ENCODE measurements at places on chromosomes 11 and 22.
A peak's percentile ranks its signal among the peaks of the same experiment; 100 is the strongest.

DNA sequence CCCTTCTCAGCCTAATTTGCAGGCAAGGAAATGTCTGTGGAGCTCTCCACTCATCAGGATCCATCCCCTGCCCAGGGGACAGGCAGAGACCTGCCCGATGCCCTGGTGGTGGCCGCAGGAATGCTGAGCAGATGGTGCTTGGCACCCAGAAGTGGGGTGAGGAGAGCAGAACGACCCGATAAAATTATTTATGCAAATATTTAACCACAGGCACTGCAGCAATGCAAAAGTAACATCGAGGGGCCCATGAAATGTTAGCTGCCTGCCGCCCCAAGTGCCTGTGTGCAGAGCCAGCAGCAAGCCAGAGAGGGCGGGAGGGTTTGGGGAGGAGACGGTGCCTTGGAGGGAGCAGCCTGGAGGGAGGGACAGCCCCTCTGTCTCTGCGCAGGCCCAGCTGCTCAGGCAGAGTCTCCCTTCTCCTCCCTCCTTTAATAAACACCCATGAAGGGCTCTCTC lies 205.5 kb downstream of the CTTN start:
- no peak for DNase-seq

GRCh38 chr22:49364398-49364797 lies 463.3 kb downstream of the BRD1 start:
- no peak for DNase-seq

DNA sequence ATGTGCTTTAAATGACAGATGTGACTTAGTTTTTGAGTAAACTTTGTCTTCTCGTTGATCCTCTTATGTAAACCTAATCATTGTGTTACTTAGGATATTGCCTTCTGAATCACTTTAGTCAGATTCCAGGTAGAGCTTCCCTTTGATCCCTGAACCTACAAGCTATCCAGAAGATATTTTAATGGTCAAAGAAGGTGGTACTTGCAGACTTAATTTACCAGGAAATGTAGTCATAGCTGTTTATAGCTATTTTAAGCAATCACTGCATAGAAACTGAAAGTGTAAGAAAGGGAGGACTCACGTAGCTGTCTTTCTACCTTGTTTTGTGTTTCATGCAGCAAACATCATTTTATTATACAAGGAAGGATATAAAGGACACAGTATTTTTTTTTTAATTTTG lies 189.5 kb downstream of the DDX10 start:
- no peak for DNase-seq

DNA sequence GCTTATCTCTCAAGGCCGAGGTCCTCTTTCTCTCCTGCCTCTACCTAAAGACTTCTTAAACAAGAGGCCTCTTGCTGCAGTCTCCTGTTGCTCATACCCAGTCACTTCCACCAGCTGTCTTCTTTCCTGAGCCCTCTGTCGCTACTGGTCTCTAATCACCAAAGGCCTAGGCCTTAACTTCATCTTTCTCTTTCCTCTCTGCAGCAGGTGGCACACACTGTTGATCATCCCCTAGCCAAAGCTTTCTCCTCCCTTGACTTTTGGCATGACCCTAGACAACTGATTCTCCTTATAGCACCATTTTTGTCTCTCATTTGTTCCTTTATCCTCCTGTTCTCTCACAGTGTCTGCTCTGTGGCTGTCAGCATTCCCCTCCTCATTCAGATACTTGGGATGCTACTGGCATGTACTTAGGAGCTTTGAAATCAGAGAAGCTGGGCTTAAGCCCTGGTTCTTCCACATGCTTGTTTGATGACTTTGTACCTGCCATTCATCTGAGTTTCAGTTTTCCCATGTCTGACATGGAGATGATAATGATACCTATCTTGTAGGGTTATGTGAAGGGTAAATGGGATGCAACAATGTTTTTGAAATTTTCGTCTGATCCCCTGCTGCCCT lies 22.4 kb downstream of the ENDOD1 start:
- no peak for DNase-seq

GRCh38 chr11:100445231-100445735 lies 241.8 kb upstream of the ARHGAP42 start:
- no peak for DNase-seq

DNA sequence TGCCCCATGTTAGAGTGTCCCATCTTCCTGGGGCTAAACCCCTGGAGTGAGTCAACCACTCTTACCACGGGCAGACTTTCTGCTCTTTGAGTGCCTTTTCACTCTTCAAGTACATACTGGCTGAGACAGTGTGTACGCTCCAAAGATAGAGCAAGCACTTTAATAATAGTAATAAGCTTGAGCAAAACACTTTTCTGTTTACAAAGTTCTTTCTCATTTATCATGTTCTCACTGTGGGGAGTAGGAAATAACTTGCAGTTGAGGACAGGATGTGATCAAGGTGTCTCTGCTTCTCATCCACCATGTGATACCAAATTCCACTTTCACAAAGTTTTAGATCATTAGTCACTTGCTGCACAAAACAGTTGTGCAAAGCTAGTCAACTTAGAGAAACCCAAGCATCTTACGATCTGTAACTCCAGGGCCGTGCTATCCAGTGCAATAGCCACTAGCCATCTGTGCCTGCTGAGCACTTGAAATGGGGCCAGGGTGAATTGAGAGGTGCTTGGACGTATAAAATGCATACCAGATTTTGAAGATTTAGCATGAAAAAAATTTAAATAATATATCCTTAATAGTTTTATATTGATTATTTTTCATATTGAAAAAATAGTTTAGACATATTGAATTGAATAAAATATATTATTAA lies 135.3 kb downstream of the KIF18A start:
- DNase-seq = no peak

DNA sequence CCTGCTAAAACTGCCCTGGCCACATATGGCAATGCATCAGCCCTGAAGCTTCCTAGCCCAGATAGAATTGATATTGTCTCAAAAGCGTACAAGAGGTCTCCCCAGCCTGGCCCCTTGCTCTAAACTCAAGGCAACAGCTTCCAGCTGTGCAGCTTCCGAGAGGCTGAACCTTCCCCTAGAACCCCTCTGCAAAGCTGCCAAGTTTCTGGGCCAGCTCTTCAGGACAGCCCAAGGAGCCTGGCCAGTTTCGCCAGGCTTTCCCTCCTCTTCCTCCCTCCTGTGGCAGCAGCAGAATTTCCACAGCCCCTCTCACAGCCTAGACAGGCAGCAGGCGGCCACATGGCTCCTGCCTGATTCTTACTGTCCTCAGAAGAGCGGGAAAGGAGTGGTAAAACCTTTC lies 34.5 kb downstream of the NUMA1 start:
- DNase-seq = no peak

DNA sequence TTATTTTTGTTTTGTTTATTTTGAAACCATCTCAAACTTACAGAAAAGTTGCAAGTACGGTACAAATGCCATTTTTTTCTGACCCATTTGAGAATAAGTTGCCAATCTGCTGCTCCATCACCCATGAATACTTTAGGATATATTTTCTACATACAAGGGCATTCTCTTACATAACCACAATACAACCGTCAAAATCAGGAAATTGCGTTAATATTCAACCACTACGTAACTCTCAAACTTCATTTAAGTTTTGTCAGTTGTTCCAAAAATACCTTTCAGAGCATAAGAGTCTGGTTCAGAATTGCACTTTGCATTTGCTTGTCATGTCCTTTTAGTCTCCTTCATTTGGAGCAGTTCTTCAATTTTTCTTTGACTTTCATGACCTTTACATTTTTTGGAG lies 194.3 kb upstream of the BDNF start:
- DNase-seq = no peak

GRCh38 chr22:35837101-35837727 lies 119.5 kb downstream of the APOL5 start:
- DNase-seq = no peak

GRCh38 chr11:19428206-19429002 lies 187.7 kb upstream of the E2F8 start:
- no peak for DNase-seq

GRCh38 chr11:111774955-111775710 lies 8.9 kb upstream of the PPP2R1B start:
- no peak for DNase-seq

GRCh38 chr11:118909619-118910308 lies 16.0 kb downstream of the BCL9L start:
- DNase-seq = no peak

GRCh38 chr11:117223741-117224689 lies 7.9 kb downstream of the PCSK7 start:
- DNase-seq = no peak

- peak; percentile 84 for DNase-seq
Observed at GRCh38 chr11:125626288-125626950, 1.5 kb downstream of the CHEK1 start.

GRCh38 chr22:25833091-25833490 lies 91.1 kb downstream of the MYO18B start:
- no peak for DNase-seq

GRCh38 chr11:95451261-95451660 lies 220.3 kb upstream of the SESN3 start:
- DNase-seq = no peak

- peak; percentile 95 for DNase-seq
Observed at GRCh38 chr22:50507421-50507990, at the start of gene LMF2. TSS of gene LMF2 (minus strand) at chr22:50507702. CDS start at chr22:50507675, 27 bp downstream.

DNA sequence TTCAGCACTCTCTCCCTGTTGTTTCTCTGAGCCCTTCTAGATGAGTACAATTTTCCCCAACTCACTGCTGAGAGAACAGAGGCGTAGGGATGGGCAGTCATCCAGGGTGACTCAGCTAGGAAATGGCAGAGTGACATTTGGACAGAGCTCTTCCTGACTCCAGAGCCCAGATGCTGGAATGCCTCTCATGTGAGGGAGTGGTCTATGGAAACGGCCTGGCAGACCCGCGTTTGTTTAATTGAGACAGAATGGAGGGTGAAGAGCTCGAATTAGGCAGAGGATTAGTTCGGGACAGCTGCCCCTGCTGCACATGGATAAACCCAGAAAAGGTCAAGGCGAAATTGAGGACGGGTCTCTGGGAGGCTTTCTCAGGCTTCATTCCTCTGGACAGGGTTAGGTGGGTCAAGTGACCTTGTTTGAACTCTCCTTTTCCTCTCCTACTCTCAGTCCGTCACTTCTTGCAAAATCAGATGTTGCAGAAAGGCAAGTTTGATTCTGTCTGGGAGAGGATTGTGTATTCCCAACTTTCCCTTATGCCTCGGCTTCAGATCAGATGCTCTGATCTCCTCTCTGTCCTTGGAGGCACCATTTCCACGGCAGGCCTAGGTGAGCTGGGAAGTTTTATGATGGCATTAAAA lies 7.6 kb upstream of the LMO2 start:
- DNase-seq = peak; percentile 46

DNA sequence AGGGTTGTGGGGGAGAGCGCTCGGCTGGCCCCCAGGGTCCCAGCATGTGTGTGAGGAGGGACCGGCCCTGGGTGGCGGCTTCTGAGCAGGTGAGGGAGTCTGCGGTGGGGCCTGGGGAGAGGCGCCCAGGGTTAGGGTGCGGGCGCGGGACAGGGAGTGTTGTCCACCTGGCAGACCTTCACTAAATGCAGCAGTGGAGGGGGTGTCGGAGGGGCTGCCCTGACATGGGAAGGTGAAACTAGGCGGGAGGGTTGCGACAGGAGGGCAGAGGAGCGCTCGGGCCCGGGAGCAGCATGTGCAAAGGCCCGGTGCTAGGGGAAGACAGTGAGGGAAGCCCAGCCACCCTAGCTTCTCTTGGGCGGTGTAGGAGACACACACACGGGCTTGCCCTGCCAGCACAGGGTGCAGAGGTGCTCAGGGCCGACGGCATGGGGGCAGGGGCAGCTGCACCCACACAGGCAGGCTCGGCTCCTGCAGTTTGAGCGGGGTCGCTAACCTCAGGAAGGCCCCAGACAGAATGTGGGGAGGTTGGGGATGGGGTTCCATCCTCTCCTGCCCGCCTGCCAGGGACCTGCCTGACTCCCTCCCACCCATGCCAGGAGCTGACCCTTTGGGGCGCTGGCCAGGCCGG lies 22.2 kb downstream of the OTUB1 start:
- no peak for DNase-seq

GRCh38 chr11:3903207-3903896 lies 47.9 kb downstream of the STIM1 start:
- DNase-seq = no peak

- DNase-seq = no peak
Observed at GRCh38 chr11:61967924-61968757, 707 bp upstream of the FTH1 start.

GRCh38 chr11:115518983-115519628 lies 14.9 kb upstream of the CADM1 start:
- DNase-seq = no peak

- DNase-seq = no peak
Observed at GRCh38 chr22:42834177-42834949, 22.7 kb downstream of the ARFGAP3 start.

GRCh38 chr11:117458275-117459122 lies 130.8 kb downstream of the CEP164 start:
- DNase-seq = no peak

DNA sequence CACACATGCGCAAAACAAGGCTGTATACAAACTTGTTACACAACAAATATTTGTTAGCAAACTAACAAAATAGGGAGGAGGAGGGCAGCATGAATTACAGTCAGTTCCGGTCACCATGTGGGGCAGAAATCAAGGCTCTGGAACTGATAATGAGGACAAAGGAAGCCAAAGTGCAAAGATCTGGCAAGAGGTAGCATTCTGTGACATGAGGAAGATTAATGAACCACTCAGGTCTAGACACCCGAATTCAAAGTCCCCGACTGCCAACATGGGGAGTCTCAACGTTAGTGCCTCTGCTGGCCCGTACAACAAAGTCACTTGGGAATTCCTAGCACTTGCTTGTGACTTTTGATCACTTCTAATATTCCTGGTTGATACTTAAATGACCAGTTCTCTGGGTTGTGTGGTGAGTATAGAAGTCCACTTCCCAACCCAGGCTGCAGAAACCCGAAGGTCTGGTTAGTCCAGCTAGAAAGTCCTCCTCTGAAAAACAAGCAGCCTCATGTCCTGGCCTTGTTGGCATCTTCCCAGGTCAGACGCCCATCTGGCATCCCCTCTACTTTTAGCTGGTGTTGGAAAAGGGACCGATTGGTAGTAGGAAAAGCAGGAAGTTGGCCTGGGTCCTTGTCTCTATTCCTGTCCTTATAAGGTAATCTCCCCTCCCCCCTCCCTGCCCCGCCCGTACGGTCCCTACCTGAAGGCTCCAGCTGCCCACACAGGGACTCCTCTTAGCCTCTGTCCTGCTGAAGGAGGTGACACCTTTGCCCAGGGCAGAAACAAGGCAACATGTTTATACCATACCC lies 1.6 kb downstream of the SUN2 start:
- peak; percentile 55 for DNase-seq

DNA sequence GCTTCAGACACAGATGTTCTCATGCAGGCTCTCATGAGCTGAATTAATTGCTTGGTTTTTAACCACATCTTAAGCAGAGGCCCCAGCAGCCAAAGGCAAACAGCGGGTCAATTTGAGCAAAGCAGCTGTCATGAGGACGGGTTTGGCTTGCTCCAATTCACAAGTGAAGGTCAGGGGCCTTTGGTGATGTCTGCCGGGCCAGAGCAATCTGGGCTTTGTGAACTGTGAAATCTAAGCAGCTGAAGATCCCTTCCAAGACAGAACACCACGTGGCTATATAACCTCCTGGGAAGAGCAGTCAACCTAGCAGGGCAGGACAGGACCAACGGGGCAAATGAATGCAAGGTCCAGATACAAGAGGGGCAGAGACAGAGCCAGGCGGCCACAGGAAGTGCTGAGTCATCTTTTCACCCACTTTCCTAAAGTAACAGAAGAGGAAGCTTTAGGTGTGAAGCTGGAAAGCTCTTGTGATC lies 187.3 kb upstream of the B3GAT1 start:
- DNase-seq = no peak

- no peak for DNase-seq
Observed at GRCh38 chr11:33906484-33907186, 14.8 kb upstream of the LMO2 start.
